Activated T-helper 1 cell treated with anti-CD3 and anti-CD28 coated beads, Interleukin-12 subunit alpha, Interleukin-12 subunit beta, Interleukin-2, Interleukin-4 antibody, amounts not matched to agents 30 ng/mL and 10 ng/mL and 1 ng/mL, durations not matched to agents 14 hours and 24 hours and 36 hours (primary cell): ENCODE measurements at places on chromosomes 2 and 18. TPM values are rescaled to one million over a fixed set of nuclear protein-coding genes. Genes with fewer than 3 reads are reported as not detected.

DNA sequence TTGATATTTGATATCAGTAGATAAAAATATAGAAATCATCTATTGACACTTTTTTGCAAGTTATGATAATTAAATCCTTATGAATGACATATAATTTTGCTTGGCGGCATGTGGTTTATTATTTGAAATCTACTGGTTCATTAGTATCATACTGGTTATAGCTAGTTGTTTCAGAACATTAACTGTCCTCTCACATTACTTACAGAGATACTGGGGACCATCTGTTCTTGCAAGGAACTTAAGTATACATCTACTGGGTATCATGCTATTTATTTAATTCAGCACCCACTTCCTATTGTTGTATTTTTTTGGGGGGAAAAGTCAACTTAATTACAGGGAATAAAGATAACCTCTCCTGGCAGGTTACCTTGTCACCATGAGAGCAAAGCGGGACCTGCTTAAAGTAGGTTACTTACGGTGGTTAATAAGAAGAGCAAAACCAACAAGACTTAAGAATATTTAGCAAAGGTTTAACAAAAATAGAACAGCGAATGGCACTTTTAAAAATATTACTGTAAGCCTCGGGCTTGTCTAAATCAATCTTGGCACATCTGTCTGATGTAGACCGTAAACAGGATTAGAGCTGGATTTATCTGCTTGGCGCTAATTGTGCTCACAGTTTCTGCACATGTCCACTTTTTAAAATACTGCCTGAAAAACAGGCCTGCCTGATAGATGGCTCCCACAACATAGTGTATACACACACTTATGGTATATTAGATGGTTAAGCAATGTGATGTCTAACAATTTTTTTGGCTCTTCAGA lies 41.8 kb downstream of the CERKL start:
- DNase-seq: no peak

- DNase-seq: no peak
Observed at GRCh38 chr2:134836986-134837385, 1.4 kb upstream of the ACMSD start.

OXER1 gene
- total RNA-seq: 0.12 and 0.21 TPM in 2 replicates

CRYGD gene
- total RNA-seq: not detected in 2 replicates

GRCh38 chr2:128520791-128521190 lies 202.1 kb upstream of the HS6ST1 start:
- peak; percentile 57 for DNase-seq

DNA sequence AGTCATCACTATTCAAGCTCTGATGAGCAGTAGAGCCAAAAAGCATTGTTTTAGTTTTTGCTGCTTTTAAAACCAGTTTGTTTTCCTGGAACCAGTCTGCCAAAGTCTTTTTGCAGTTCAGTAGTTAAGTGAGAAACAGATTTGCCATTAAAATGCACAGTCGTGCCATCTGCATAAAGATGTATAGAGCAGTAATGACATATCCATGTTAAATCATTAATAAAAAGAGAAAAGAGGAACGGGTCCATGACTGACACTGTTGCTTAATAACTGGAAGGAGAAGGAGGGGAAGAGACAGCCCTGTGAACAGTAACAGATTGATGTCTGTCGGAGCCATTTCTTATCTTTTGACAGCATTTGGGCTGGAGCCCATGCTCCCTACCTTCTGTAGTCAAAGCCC lies 704.6 kb downstream of the SATB2 start:
- no peak for DNase-seq
